ENCODE measurements at places on chromosomes 2 and 18.

GRCh38 chr2:59734743-59735142 is 818.7 kb downstream of the BCL11A start:
- DNase-seq = no peak

- DNase-seq = no peak
These were observed 21.7 kb downstream of the CCDC195 start for GRCh38 chr2:224694502-224694901.

DNA sequence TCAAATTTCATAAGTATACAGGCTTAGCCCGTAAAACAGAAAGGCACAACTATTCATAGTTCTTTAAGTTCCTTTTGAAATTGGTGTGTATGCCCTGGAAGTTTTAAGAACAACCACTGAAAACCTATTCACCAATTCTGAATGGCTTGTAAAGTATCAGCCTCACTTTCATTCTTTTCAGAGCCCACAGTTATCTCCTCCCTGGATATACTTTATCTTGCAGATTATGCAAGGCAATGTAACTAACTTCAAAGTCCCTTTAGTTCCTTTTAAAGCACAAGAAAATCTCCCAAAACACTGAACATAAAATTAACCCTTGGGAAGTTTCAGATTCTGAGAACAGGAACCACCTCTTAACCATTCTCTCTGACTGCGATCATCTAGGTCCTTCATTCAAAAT is 1.1 kb downstream of the STRN start:
- DNase-seq = no peak

DNA sequence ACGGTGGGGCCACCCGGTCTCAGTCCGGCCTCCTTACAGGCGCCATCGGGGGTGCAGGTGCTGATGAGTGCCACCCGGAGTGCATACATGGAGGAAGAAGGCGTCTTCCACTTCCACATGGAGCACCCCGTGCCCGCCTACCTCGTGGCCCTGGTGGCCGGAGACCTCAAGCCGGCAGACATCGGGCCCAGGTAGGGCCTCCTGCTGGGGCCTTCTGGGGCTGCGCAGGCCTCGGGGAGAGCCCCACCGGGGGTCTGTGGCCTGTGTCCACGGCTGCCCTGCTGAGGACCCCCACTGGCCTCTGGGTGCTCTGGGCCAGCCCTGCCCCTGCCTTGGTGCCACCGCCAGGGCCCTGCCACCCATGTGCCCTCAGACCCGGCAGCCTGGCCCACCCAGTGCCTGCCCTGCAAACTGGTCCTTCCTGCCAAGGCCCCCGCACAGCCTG is 4.8 kb downstream of the RNPEPL1 start:
- DNase-seq = no peak

- no peak for DNase-seq
These were observed 34.1 kb downstream of the INO80D start for GRCh38 chr2:206051912-206052311.

- DNase-seq = no peak
These were observed 192.9 kb downstream of the INHBB start for GRCh38 chr2:120538691-120539423.
